ENCODE measurements at places on chromosomes 2 and 18.
A peak's percentile ranks its signal among the peaks of the same experiment; 100 is the strongest.

- no peak overlapping the region for H3K4me3 ChIP-seq
- no peaks in the 10 kb centered on the region for H3K4me1 ChIP-seq
- no peak overlapping the region for H3K27ac ChIP-seq
- H3K27me3 ChIP-seq: no peaks in the 10 kb centered on the region
- no peak for DNase-seq
Measured at GRCh38 chr2:149225446-149225845, 104.9 kb upstream of the LYPD6 start.

- H3K27me3 ChIP-seq: no peaks in the 10 kb centered on the region
- no peaks in the 10 kb centered on the region for H3K4me1 ChIP-seq
- H3K36me3 ChIP-seq: no peaks in the 10 kb centered on the region
- no peak overlapping the region for H3K4me3 ChIP-seq
- no peak overlapping the region for H3K27ac ChIP-seq
Measured at GRCh38 chr2:98805412-98806171, 74.7 kb upstream of the MGAT4A start.

DNA sequence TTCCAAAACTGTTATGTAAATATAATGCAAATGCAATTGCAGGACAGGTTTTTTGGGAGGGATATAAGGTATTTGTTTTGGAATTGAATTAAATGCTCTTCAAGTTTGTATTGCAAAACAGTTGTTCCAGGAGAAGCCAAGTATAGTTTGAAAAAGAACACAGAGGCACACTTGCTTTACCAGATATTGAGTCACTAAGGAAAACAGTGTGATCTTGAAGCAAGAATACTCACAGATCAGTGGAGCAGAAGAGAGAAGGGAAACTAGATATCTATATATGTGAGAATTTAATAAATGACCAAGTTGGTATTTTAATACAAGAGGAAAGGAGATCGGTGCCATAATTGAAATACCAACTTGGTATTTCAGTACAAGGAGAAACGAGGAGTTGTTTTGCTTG lies 178.9 kb downstream of the CAPN13 start:
- no peak overlapping the region for H3K27ac ChIP-seq
- no peaks in the 10 kb centered on the region for H3K27me3 ChIP-seq
- DNase-seq: no peak
- no peaks in the 10 kb centered on the region for H3K36me3 ChIP-seq
- H3K4me3 ChIP-seq: no peak overlapping the region

DNA sequence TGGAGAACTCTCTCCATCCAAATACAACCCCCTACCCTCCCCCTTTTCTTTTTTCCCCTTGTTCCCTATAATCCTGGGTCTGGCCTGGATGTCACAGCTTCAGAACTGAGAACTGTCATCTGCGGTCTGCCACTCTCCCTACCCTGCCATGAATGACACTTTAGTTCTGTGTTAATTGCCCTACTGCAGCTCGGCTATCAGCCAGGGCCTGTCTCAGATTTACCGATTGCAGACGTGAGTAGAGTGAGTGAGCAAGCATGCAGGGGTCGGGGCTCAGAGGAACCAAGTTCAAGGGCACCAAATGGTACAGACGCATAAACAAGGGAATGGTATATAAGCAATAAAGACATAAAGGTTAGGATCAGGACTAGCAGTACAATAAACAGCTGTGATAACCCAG lies 967.8 kb downstream of the BCL11A start:
- no peaks in the 10 kb centered on the region for H3K27me3 ChIP-seq
- H3K36me3 ChIP-seq: no peaks in the 10 kb centered on the region
- no peaks in the 10 kb centered on the region for H3K4me1 ChIP-seq

GRCh38 chr2:128282246-128282975 lies 36.3 kb downstream of the HS6ST1 start:
- H3K4me1 ChIP-seq: no peaks in the 10 kb centered on the region
- peak overlapping the region; percentile 5 for H3K27ac ChIP-seq
- H3K4me3 ChIP-seq: no peak overlapping the region
- H3K36me3 ChIP-seq: peaks cover 6% of the 10 kb centered on the region
- DNase-seq: peak; percentile 44

GRCh38 chr2:215796140-215796855 lies 217.1 kb downstream of the MREG start:
- H3K4me3 ChIP-seq: no peak overlapping the region
- no peaks in the 10 kb centered on the region for H3K4me1 ChIP-seq
- no peak overlapping the region for H3K27ac ChIP-seq
- H3K27me3 ChIP-seq: no peaks in the 10 kb centered on the region
- DNase-seq: no peak
- H3K36me3 ChIP-seq: no peaks in the 10 kb centered on the region

DNA sequence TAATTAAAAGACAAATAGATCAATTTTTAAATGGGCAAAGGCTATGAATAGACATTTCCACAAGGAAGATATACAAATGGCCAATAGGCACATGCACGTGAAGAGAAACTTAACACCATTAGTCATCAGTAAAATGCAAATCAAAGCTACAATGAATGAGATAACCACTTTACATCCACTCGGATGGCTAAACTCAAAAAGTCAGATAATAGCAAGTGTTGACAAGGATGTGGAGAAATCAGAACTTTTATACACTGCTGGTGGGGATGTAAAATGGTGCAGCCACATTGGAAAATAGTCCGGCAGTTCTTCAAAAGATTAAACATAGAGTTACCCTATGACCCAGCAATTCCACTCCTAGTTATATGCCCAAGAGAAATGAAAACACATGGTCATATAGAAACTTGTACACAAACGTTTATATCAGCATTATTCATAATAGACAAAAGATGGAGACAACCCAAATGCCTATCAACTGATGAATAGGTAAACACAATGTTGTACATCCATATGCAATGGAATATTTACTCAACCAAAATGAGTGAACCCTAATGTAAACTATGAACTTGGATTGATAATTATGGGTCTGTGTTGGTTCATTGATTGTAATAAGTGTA lies 51.1 kb downstream of the SMAD7 start:
- H3K4me1 ChIP-seq: no peaks in the 10 kb centered on the region
- DNase-seq: no peak
- H3K36me3 ChIP-seq: no peaks in the 10 kb centered on the region
- H3K4me3 ChIP-seq: no peak overlapping the region
- no peaks in the 10 kb centered on the region for H3K27me3 ChIP-seq
- H3K27ac ChIP-seq: no peak overlapping the region

GRCh38 chr2:85698184-85698879 lies 4.2 kb downstream of the GNLY start:
- H3K36me3 ChIP-seq: no peaks in the 10 kb centered on the region
- H3K27ac ChIP-seq: peak overlapping the region; percentile 25
- no peak overlapping the region for H3K4me3 ChIP-seq
- H3K27me3 ChIP-seq: no peaks in the 10 kb centered on the region
- no peak for DNase-seq

DNA sequence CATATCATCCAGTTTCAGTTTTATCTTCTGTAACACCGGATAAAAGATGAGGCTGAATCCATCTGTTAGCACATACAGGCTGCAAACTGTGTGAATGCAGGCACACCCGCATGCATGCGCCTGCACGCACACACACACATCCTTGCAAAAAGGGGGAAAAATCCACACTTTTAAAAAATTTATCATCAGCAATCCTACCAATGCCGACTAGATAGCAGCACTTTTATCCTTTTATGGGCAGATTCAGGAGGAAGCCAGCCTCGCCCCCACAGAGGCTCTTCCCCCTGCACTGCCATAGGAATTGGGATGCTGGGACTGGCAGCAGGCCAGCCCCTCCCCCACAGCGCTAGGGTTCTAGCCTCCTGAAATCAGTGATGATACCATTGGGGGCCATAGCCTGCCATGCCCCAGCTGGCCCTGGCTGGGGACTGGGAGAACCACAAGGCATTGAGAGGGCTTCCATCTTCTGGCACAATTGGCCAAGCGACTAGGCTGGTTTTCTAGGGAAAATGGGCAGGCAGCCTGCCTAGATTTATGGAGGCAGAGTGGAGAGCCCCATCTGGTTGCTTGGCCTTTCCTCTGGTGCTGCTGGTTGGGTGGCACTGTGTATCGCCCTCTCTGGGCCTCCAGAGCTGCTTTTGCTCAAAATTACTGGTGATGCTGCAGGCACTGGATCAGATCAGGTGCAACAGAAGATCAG lies 25.5 kb downstream of the CYRIA start:
- no peaks in the 10 kb centered on the region for H3K36me3 ChIP-seq
- H3K27me3 ChIP-seq: no peaks in the 10 kb centered on the region
- no peak for DNase-seq
